GM12891 (cell line): ENCODE measurements at places on chromosomes 7 and 10.

DNA sequence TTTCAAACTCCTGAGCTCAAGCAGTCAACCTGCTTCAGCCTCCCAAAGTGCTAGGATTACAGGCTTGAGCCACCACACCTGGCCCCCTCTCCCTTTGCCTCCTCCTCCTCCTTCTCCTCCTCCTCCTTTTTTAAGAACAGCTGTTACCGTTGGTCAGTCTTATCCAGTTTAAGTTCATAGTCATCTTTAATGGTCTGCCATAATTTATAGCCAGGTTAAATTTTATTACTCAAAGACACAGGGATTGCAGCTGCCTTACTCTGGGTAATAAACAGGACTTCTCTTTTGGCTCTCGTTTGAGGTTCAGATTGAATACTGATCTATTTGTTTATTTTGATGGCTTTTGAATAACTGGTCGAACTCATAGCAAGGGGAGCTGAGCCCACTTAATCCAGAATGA is 35.2 kb downstream of the ATOH7 start:
- DNase-seq = no peak

DNA sequence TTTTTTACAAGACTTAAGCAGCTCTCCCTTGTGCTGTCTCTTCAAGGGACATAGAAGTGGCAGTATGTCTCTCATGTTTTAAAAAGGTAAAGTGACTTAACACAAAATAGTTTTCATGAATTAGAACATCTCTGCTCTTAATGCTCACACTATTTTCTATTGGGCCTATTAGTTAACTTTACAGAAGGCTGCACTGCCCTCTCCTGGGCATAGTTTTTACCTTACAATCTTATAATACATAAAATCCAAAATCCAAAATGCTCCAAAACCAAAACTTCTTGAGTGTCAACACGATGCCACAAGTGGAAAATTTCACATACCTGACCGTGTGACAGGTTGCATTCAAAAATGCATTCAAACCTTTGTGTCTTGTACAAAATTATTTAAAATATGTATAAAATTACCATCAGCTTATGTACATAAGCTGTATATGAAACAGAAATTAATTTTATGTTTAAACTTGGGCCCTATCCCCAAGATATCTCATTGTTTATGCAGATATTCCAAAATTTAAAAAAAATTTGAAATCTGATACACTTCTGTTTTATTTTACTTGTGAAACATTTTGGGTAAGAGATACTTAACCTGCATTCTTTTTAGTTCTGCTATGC is 25.8 kb downstream of the TES start:
- no peak for DNase-seq

- no peak for DNase-seq
Measured at GRCh38 chr7:149468208-149468607, 7.3 kb upstream of the ZNF777 start.

GRCh38 chr7:20896996-20897395 is 110.3 kb upstream of the SP8 start:
- DNase-seq = no peak

DNA sequence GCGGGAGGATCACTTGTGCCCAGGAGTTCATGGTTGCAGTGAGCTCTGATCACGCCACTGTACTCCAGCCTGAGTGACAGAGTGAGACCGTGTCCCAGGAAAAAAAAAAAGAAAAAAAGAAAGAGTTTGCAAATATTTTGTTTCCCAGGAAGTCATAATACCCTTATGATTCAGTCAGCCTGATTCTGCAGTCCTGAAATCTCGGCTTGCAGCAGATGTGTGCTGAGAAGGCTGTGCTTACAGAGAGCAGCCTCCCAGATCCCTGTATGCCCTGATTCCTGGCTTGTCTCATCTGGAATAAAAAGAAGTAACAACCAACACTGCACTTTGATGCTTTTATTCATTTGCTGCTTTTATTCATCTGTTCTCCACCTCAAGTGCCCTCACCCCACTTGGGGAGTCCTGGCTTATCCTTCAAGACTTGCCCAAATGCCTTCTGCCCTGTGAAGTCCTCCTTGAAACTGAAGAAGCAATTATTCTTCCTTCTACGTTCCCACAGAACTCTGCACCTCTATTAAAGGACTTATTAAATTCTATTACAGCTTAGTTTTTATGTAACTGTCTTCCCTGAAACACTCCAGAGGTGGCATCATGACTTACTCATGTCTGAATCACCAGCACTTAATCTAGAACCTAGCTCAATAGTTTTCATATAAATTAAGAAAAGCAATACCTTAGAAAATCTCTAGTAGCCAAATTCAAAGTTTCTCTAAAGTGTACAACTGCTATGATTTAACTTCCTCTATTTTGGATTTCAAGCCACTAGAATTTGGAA is 27.7 kb upstream of the BPGM start:
- no peak for DNase-seq

DNA sequence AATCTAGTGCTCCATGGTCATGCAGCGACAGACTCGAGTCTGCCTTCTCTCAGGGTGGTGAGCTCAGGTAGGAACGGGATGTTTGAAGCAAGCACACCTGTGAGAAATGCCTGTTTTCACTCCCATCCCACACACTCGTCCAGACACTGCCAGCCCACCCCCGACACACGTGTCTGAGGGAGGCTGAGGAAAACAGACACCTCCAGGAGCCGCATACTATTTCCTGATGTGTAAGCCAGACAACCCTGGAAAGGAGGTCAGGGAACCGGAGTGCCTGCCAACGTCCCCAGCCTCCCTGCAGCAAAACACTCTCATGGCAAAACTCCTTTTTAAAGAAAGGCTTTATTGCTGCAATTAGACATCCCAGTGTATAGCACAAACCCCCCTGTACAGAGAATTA is 80.2 kb downstream of the ALOX5 start:
- DNase-seq = no peak

GRCh38 chr7:99143521-99143852 is 421 bp downstream of the SMURF1 start:
- peak; percentile 62 for DNase-seq

GRCh38 chr7:101373812-101374614 is 11.3 kb downstream of the COL26A1 start:
- DNase-seq = no peak

GRCh38 chr7:46015107-46015868 is 94.2 kb upstream of the IGFBP3 start:
- no peak for DNase-seq

DNA sequence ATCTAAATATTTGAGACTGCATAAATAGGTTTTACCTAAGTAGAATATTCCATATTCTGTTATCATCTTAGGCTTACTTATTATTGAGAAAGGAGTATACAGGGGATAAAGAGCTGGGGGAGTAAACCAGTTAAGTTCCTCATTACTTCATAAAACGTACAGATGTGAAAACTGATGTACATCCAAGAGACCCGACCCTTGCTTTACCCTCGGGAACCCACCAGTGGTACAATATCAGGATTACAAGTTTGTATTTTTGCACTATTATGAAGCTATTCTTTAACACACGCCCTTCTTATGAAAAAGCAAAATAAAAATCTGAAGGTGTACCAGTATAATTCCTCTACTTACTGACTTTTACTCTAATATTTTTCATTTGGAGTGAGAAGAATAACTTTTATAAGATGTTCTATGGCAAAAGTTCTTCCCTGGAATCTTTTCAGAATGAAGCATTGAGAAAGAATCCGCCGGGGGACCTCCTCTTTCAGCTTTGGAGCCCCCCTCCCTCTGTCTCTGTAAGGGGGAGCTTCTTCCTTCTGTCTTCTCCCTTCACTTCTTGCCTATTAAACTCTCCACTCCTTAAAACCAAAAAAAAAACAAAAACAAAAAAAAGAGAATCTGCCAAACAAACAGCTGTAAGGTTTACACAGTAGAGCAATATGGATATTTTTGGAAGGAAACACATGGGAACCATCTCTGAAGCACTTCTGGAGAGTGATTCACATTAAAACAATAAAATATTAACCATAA is 550.0 kb downstream of the TNS3 start:
- DNase-seq = no peak

DNA sequence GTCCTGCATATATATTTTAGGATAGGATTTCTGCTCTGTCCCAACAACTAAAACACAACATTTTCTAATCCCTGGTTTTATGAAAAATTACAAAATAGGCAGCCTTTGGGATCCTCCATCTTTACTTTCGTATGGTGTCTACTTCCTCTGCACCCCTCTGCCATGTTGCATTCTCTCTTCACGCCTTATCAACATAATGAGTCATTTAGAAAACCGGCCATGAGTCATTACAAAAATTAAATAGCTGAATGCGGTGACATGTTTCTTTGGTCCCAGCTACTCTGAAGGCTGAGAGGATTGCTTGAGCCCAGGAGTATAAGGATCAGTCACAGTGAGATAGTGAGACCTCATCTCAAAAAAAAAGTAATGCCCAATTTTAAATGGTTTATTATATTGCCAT is 148.1 kb upstream of the CELF2 start:
- no peak for DNase-seq

DNA sequence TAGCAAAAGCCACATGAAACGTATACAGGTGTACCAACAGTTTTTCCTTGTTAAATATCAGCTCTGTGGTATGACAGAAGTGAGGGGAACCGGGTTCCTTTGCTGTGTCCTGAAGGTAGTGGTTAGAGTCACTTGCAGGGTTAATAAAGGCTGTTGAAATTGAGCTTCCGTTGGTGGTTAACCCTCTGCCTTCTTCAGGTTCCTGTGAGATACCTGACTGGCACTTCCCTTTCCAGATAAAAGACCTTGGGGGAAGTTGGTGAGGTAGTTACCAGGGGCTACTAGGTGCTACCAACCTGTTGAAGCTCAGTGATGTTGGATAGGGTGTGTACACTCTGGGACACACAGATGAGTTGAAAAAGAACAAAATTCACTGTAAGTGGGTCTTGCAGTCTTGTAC is 384.1 kb downstream of the GATA3 start:
- no peak for DNase-seq

GRCh38 chr10:36681751-36682632 is 443.4 kb upstream of the ANKRD30A start:
- DNase-seq = no peak

GRCh38 chr7:151853896-151854719 is 22.8 kb downstream of the PRKAG2 start:
- DNase-seq = no peak
